ENCODE measurements at places on chromosomes 6 and 20. TPM values are rescaled to one million over a fixed set of nuclear protein-coding genes. Genes with fewer than 3 reads are reported as not detected.

OR2W1 gene
- total RNA-seq, result not detected

ANGPT4 gene
- total RNA-seq, result 0.05 TPM

MAP3K5 gene
- 4.8 TPM for total RNA-seq

PTGIS gene
- total RNA-seq, result 0.05 TPM

IL17A gene
- not detected for total RNA-seq

NRM gene
- total RNA-seq, result 5.7 TPM

PHACTR3 gene
- not detected for total RNA-seq

SOX4 gene
- total RNA-seq, result 5.4 TPM

CD40 gene
- total RNA-seq, result 5.4 TPM

TM9SF4 gene
- total RNA-seq, result 22.5 TPM

HLA-DOB gene
- 2.0 TPM for total RNA-seq

CDSN gene
- total RNA-seq, result not detected

RGS17 gene
- 2.1 TPM for total RNA-seq

UBD gene
- total RNA-seq, result 1.4 TPM
